ENCODE measurements at places on chromosomes 6 and 20.

DNA sequence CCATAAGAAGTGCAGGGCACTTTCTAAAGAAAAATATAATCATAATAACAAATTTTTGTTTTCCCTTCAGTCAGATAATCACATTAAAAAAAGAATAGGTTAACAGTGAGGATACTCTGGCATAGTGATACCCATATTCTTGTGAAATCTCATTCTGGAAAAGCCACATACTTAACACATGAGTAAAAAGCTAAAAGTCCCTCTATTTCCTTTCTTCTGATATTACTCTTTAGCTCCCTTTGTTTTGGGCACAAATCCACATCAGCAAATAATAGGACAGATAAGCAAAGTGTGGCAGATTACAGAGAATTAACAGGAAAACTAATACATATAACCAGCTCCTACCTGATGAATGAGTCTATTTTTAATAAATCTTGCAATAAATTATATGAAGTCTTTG is 15.8 kb downstream of the SHPRH start:
- DNase-seq, result no peak

DNA sequence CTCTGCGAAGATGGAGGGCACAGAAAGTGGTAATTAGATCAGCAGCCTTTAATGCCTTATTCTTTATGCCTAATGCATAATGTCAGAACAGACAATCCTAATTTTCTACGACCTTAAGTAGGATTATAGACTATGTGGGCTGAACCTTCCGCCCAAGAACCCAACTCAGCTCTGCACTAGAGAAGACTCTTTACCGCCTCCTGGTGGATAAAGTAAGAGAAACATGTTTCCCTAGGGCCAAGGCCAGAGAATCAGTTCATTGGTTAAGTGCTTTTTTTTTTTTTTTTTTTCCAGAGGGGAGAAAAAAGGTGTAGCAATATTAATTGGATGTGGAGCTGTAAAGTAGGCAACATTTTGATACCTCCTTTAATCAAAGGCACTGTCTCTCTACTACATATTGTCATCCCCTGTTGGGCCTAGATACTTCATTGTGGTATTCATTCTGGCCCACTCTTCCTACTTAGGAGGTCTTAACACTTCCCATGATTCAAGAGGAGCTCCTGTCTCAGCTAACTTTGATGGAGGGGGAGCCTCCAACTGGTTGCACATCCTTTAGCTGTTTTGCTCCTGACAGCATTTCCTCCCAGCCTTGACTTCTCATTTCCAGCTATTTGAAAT is 124.9 kb upstream of the NRN1 start:
- no peak for DNase-seq

GRCh38 chr20:31663838-31664695 is 26.4 kb downstream of the COX4I2 start:
- DNase-seq, result no peak

DNA sequence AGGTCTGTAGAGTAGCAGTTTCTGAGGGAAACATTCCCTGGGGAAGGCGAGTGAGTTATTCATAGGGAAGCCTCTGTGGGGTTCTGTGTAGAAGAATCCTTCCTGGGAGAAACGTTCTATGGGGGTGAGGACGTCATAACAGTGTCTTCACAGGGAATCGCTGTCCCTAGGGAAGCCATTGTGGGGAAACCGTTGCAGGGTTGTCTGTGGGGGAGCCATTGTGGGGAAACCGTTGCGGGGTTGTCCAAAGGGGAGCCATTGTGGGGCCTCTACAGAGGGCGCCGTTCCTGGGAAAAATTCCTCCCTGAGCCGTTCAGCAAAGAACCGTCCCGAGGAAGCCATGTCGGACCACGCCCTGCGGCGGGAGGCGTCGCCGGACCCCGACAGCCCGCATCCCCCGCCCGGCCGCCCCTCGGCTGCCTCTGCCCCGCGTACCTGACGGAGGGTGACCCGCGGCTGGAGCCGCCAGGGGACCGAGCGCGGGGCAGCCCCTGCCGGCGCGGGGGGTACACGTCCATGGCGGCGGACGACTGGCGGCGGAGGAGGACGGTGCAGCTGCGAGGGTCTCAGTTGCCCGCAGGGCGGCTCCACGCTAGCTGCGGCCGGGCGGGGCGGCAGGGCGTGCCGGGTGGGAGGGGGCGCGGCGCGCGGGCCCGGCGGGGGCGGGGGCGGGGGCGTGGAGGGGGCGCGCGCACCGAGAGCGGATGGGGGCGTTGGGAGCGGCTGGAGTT is at the start of gene DNAAF9:
DNAAF9 (minus strand) TSS at position 630 of the 731 bp plus-strand sequence; CDS start at position 518, 112 bp downstream.
- no peak for DNase-seq

DNA sequence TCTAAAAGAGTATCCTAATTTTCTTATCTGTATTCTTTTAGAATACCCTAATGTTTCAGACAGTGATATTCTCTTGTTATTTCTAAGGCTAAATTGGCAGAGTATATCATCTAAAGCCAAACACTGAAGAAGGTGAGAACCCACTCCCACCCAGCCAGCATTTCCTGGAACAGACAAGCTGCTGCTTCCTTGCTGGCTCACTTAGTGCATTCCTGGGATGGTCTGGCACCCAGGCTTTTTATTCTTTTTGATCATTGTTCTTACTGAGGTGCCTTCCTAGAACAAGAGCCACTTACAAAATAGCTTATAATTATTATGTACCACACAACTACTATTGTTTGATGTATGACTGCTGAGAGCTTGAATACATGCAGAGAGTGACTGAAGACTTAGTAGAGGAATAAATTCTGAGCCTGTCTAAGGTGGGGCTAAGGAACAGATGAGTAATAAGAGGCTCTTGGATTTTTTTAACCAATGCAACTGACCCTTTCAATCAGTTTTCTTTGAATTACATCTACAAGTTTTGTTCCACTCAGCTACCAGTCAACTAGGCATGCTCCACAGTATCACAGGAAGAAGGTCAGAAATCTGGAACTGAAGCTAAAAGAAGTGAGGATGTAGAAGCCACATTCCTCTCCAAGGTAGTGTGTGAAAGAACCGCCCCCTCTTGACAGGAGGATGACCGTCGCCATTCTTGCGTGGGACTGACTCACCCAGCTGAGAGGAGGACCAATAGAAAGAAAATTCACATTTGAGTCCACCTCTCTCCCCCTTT is 30.1 kb downstream of the PRPH2 start:
- DNase-seq, result no peak

- DNase-seq, result no peak
These were observed 24.1 kb downstream of the HLA-B start for GRCh38 chr6:31332637-31333602.

- DNase-seq, result no peak
These were observed 163.3 kb downstream of the ARHGAP18 start for GRCh38 chr6:129546702-129547101.

GRCh38 chr6:138512609-138513008 is 13.3 kb upstream of the NHSL1 start:
- no peak for DNase-seq

- DNase-seq, result no peak
These were observed 280.9 kb downstream of the KIF16B start for GRCh38 chr20:16292226-16292880.

- no peak for DNase-seq
These were observed 53.7 kb downstream of the JARID2 start for GRCh38 chr6:15299430-15300131.

- DNase-seq, result no peak
These were observed at the start of gene CBFA2T2 for GRCh38 chr20:33490023-33490933. CBFA2T2 (plus strand) TSS chr20:33490096; CDS start chr20:33490268, 172 bp downstream.

- DNase-seq, result no peak
These were observed 52.4 kb downstream of the IPCEF1 start for GRCh38 chr6:154304191-154304590.

- no peak for DNase-seq
These were observed 73.4 kb downstream of the FUT9 start for GRCh38 chr6:96089173-96089572.

DNA sequence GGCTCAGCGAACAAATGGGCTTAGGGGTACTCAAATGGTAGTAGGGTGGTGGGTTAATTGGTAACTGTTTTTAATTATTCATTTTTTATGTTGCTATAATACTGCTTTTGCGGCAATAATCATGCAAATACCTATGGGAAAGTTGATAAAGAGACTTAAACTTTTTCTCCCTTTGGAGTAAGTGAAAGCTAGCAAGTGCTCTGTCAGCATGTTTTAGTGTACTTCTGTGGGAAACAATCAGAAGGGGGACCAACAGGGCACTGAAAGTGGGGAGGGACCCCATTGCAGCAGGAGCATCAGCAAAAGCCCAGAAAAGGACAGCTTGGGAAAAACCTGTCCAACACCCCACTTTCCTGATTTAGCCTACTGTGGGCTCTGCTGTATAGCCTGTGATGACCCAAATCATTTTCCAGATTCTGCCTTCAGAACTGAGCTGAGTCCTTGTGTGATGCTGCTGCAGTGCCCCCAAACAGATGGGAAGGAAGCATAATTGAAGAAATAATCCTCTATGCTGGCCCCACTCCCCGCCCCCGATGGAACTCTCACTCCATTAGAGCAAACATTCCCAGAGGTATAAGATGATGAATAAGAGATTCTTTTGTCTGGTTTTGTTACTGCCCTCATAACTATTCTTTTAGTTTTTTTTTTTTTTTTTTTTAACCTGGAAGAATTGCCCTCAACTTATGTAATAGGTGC is 322.8 kb downstream of the CD83 start:
- DNase-seq, result no peak

DNA sequence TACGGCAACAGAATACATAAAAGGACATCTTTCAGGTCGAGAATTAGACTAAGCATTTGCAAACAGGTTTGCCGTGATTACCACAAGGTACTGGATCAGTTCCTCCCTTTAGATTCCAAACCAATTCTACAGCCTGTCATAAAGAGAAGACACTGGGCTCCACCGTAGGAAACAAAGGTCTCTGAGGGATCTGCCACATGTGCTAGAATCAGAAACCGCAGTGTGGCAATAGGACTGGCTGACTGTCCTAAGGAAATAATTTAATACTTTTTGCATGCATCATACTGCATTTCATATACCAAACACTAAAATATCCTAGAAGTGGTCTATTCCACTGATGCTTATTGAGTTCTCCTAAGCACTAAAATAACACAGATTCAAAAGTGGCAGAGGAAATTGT is 59.2 kb downstream of the POPDC3 start:
- no peak for DNase-seq
